ENCODE measurements at places on chromosomes 4 and X. TPM values are rescaled to one million over a fixed set of nuclear protein-coding genes. Genes with fewer than 3 reads are reported as not detected.

The DCLK2 gene
- total RNA-seq, result 9.3 TPM

The MFAP3L gene
- 5.6 TPM for total RNA-seq

The SSX1 gene
- total RNA-seq, result not detected

The SHOX gene
- total RNA-seq, result not detected

The COX7B2 gene
- total RNA-seq, result not detected

The SPATA18 gene
- total RNA-seq, result 5.2 TPM

The NXF2 gene
- not detected for total RNA-seq

The EFHC2 gene
- total RNA-seq, result 0.18 TPM

The UGT2B15 gene
- total RNA-seq, result 0.06 TPM

The SOX3 gene
- not detected for total RNA-seq

The FAM53A gene
- 0.67 TPM for total RNA-seq

The SPOCK3 gene
- total RNA-seq, result 0.10 TPM

The STEEP1 gene
- 33.1 TPM for total RNA-seq

The GAGE12E gene
- not detected for total RNA-seq

The TIGD4 gene
- total RNA-seq, result 0.20 TPM

The ERVMER34-1 gene
- 1.2 TPM for total RNA-seq

The ZDHHC15 gene
- not detected for total RNA-seq

The TMEM255A gene
- 0.13 TPM for total RNA-seq

The PROM1 gene
- total RNA-seq, result 0.04 TPM

The CT45A5 gene
- total RNA-seq, result 0.19 TPM

The MAGEA4 gene
- total RNA-seq, result not detected

The NUP62CL gene
- total RNA-seq, result 18.1 TPM
